Thymus (tissue), 14 donors: ENCODE measurements at places on chromosomes 2 and 18. TPM values are rescaled to one million over a fixed set of nuclear protein-coding genes. Genes with fewer than 3 reads are reported as not detected.

ITGB1BP1 gene
- total RNA-seq = 37.3 TPM

SPATA3 gene
- total RNA-seq = not detected

CNPPD1 gene
- total RNA-seq = 33.3 TPM

NFATC1 gene
- total RNA-seq = 5.4 TPM

UBXN2A gene
- 11.0 TPM for total RNA-seq

DNA sequence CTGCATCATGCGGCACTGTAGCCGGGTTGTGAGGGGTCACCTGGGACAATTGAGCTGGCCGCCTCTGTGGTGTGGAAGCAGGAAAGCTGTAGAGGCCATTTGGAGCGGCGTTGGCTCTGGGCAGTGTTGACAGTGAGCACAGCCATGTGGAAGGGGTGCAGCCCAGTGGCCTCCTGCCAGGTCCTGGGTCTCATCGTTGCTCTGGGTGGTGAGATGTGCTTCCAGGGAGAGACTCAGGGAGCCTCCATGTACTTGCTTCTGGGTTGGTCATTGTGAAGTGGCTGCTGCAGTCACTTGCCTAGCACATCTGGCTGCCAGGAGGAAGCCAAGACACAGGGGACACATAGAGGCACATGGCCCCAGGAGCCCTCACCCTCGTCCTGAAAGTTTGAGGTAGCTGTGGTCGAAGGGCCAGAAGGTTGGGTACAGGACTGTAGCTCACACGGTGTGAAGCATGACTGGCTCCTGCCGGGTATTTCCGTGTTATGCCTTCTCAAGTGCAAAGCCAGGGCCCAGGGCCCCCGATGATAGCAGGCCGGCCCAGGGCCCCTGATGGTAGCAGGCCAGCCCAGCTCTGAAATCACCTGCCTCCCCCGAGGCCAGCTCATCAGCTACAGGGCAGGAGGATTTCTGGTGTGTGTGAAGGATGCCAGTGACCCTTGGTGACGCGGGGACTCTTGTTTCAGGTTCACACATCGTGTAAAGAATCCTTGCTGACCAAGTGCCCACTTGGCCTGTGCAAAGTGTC is 82.6 kb downstream of the DGKD start:
- no peak for DNase-seq

DNA sequence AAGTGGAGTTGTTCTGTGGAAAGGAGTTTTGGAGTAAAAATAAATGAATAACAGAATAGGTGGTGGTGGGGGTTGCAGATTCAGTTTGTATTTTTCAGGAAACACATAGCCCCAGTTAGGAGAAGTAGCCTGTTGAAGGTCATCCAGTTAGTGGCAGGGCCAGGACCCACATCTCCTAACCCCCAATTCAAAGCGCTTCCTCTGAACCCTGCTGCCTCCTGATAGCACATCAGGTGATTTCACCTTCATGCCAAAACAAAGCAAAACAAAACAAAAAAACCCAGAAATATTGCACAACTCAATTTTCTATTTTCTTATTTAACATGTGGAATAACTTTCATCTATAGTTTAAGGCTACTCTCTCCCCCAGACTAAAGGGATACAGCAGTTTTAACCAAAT is 112.3 kb upstream of the UGP2 start:
- no peak for DNase-seq

GRCh38 chr2:225070811-225071210 is 28.5 kb upstream of the DOCK10 start:
- no peak for DNase-seq

- DNase-seq = no peak
These were observed 56.5 kb upstream of the PAPOLG start for GRCh38 chr2:60699617-60700016.

GRCh38 chr2:25905126-25905525 is 26.8 kb upstream of the ASXL2 start:
- no peak for DNase-seq

- no peak for DNase-seq
These were observed 73.3 kb upstream of the ATIC start for GRCh38 chr2:215238485-215239098.

- DNase-seq = no peak
These were observed 162.0 kb downstream of the SH3BP4 start for GRCh38 chr2:235113854-235114253.

DNA sequence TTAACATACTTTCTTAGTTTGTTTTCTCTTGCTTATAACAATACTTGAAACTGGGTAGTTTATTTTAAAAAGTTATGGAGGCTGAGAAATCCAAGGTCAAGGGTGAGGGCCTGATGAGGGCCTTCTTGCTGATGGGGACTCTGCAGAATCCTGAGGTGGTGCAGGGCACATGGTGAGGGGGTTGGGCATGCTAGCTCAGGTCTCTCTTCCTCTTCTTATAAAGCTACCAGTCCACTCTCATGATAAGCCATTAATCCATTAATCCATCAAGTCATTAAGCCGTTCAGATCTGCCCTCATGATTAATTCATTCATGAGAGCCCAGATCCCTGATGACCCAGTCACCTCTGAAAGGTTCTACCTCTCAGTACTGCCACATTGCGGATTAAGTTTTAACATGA is 21.4 kb downstream of the ALMS1 start:
- DNase-seq = no peak

DNA sequence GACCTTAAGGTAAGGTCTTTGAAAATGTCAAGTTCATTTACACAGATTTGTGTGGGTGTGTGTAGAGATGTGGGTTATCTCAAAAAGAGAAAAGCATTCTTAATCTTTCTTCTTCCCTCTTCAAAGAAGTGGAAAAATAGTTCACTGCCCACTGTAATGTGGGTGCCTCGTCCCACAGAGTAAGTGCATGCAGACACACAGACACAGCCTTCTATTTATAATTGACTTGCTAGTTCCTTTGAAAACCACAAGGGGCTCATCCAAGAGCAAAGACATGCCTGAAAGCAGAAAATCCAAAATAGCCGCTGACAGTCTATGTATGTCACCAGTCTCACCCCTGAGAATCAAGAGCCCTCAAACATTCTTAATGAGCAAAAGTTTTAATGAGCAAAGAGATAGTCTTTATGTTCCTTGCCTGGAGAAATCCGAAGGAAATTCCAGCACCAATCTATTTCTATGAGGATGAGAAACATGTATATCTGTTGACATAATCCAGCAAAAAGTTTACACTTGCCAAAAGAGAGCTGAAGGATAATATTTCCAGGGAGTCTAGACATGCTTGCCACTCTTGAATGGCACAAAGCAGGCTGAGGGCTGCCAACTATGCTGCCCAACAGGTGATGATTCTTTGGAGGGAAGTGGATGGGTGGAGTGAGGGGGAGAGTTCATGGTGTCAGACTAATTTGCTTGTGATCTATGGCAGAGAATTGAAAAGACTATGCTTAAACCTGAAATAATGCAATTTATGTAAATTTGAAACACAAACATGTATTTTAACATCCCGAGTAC is 93.9 kb downstream of the ACVR1 start:
- no peak for DNase-seq

- no peak for DNase-seq
These were observed 61.8 kb upstream of the VPS54 start for GRCh38 chr2:64081046-64081445.

- no peak for DNase-seq
These were observed 54.7 kb downstream of the BCL2 start for GRCh38 chr18:63264871-63265270.

DNA sequence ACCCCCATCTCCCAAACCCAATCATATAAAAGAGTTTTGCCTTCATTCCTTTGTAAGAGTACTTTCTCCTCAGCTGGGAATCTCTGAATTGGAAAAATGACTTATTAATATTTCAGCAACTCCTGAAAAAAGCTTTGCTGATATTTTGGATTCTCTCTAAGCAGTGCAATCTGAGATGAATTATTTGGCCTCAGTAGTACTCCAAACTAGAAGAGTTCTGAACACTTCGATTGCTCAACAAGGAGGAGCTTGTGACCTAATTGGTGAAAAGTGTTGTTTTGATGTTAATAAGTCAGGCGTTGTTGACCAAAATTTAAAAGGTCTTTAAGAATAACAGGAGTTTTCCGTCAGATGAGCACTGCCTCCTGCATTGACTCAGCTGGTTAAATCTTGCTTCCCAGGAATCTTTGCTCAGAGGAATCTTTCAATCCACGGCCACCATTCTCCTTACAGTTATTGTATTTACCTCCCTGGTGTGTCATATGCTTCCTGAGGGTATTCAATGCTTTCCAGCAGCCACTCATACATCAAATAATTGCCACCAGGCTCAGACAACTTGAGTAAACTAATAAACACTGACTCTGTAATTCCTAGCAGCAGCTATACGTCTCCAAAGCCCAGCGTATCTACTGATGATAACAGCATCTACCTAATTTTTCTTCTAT is 24.5 kb upstream of the LIPG start:
- no peak for DNase-seq

DNA sequence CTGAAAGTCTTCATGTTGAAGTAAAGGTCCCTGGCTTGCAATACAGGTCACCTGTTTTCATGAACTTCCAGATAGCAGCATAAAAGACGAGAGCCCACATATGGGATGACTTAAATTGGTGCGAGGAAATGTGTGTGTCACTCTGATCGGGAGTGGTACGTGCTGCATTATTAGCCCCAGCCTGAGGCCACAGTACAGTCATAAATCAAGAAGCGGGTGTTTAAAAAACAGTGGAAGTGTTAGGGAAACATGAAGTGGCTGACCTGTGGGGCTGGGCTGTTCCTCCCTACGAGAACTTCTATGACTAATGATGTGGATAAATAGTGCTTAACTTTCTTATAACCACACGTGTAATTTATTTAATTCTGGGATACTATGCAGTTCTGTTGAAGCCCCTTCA is 24.4 kb downstream of the RDH14 start:
- DNase-seq = no peak

GRCh38 chr18:48348739-48349138 is 60.4 kb downstream of the ZBTB7C start:
- no peak for DNase-seq

- no peak for DNase-seq
These were observed 102.1 kb upstream of the CDC42EP3 start for GRCh38 chr2:37773371-37774130.

- no peak for DNase-seq
These were observed 29.7 kb downstream of the MEP1B start for GRCh38 chr18:32219431-32220018.

DNA sequence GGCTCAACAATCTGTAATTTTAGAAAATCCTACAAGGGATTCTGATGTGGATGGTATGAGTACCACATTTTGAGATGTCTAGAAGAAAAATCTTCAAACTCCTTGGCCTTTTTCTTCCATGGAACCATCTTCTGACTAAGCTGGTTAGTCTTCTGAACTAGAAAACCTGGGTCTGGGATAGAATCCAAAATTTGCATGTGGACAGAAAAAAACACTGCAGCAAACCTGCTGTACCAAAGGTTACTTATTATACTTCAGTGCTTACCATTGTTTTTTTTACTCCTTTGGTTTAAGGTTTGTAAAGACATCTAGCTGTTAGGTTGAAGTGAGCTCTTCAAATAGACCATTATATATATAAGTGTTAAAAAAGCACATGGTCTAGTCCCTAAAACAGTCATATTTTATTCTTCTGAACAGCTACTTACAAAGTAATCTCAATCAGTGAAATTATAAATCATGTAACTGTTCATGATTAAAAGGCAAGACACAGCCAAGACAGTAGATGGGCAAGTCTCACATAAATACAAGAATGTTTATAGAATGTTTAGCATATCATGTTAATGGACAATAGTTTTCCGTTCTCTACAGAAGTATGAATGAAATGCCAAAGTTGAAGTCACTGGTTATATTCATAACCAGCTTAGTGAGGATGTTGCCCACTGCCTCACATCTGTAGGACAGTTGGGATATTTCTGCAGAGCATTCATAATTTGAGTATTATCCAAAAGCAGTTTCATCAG is 85.5 kb downstream of the ORC4 start:
- DNase-seq = no peak

DNA sequence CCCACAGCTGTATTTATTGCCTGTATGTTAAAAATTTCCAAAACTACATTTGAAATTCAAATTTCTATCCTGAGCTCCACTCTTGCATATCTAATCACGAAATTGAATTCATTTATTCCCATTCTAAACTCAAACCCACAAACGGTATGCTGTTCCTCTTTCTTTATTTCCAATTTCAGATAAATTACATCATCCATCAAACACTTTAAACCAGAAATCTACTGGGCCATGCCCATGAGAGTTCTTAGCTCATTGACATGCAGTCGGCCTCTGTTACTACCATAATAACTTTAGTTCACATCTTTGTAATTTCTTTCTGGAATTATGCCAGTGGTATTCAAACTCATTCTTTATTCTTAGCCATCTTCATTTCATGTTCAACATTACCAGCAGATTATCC is 100.3 kb downstream of the COL3A1 start:
- DNase-seq = no peak

DNA sequence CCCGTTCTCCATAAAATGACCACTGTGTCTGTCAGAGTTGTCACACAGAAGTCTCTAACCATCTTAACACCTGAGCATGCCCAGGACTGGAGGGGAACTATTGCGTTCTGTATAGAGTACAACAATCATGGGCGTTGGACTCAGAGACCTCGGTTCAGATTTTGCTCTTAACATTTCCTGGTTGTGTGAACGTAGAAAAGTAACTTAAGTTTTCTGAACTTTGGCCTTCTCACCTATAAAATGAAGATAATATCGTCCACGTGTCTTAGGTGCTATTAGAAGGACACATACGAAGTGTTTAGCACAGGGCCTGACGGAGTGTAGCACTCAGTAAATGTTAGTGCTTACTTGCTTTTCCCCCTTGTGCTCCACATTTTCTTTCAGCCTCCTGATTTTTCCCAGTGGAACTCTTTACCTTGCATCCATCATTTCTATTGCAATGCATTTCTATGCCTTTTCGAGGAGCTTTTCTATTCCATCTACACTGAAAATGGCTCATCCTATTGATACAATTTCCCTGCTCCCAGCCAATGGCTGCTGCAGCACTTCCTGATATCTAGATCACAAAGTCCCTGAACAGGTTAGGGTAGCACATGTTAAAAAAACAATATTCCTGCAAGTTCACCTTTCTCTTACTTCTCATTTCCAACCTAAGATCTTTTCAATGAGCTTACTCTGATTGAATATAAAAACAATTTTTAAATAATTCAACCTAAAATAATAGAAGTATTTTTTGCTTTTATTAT is 22.7 kb downstream of the DPP10 start:
- no peak for DNase-seq
